ENCODE measurements at places on chromosomes 12 and 14. TPM values are rescaled to one million over a fixed set of nuclear protein-coding genes. Genes with fewer than 3 reads are reported as not detected.

GRCh38 chr12:12804432-12804886 lies 8.7 kb upstream of the DDX47 start:
- DNase-seq: no peak

GRCh38 chr14:98949051-98949450 lies 322.9 kb downstream of the BCL11B start:
- DNase-seq: no peak

DNA sequence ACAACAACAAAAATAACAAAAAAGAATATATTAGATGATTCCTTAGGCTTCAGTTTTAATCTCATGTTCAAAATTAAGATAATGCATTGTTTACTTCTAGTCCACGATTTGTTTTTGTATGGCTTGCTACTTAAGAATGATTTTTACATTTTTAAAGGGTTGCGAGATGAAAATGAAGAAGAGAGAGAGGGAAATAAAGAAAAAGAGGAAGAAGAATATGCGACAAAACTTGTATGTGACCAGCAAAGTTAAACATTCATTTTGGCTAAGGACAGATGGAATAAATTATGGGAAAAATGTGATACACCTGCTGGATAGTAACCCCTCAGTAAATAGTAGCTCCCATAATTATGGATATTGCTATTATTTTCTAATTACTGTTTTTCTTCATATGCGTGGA lies 1.2 kb upstream of the GIT2 start:
- peak; percentile 23 for DNase-seq

DNA sequence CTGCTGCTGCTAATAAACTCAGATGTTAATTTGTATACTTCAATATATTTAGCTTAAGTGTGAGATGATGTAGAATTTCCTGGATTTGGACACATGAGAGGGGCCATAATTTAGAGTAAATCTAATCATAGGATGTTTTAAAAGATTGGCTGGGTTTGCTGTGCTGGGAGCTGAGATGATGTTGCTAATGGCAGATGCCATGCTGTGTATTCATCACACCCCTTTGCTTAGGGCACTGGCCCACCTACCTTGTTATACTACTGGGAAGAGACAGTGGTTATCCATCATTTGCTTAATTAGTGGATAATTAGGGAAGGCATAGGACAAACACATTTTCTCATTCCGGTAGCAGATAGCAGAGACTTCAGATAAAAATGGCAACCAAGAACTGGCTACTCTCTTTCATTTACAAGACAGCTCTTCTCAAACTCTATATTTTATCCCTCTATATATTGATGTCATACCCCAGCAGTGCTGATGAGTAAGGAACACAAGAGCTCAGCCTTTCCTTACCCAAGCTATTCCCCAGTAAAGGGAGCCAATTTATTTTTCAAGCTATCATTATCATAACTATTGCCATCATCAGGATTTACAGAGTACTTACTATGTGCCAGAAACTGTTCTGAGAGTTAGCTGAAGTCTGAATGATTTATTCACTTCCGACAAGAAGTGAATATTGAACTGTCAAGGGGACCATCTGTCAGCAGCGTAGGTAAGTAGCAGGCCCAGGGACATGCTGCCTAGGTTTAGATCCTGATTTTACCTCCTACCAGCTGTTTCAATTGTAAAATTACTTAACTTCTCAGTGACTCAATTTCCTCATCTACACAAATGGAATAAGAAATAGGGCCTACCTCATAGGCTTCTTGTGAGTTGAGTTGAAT lies 204.6 kb upstream of the FLRT2 start:
- no peak for DNase-seq

DNA sequence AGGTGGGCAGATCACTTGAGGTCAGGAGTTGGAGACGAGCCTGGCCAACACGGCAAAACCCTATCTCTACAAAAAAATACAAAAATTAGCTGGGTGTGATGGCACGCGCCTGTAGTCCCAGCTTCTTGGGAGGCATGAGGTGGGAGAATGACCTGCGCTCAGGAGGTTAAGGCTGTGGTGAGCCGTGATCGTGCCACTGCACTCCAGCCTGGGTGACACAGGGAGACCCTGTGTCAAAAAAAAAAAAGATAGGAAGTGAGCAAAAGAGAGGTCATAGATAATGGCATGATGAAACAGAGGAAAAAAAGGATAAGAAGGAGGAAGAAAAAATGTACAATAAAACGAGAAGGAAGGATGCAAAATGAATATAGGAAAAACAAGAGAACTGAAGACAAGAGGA lies 159.5 kb downstream of the ETV6 start:
- DNase-seq: peak; percentile 66

DNA sequence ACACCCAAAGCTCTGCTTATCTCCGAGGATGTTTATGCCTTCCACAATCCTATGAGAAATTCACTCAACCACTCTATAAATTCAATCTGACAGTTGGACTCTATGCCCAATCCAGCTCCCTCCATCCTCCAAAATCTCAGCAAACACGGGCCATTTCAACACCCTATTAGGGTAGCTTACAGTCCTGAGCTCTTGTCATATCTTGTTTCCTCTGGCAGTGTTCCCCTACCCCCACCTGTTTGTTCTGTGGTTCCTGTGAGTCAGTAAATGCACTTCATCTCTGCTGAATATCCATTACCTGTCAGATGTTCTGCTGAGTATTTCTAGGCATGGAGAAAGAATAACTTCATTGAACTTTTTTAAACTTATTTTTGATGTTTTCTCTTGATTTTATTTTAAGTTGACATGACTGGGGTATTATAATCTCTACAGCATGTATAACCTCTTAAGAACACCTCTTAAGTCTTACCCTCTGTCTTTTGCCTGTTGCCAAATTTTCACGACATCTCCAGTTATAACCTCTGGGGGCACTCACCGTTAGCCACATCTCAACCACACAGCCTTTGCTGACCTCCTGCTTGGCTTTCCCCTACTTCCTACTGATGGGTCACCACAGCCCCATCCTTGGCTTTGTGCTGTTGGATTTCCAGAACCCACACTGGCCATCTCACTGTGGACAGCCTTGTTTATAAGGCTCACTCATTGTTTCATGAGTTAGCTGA lies 317.0 kb upstream of the TMPO start:
- no peak for DNase-seq

- peak; percentile 51 for DNase-seq
Observed at GRCh38 chr12:98438656-98439230, 76.6 kb upstream of the TMPO start.

- peak; percentile 36 for DNase-seq
Observed at GRCh38 chr14:99682809-99683618, 1.1 kb upstream of the CYP46A1 start.

- DNase-seq: no peak
Observed at GRCh38 chr14:65877624-65878023, 465.1 kb downstream of the FUT8 start.

The VASH1 gene
- 10.5 TPM for polyA plus RNA-seq

The PLEKHH1 gene
- polyA plus RNA-seq: not detected

The DNM1L gene
- 31.5 TPM for polyA plus RNA-seq

The SERPINA9 gene
- polyA plus RNA-seq: not detected

The ASB2 gene
- polyA plus RNA-seq: 3.3 TPM

Data from CD14-positive monocyte (primary cell).